ENCODE measurements at places on chromosomes 5 and 9. TPM values are rescaled to one million over a fixed set of nuclear protein-coding genes. Genes with fewer than 3 reads are reported as not detected.

GRCh38 chr5:150114102-150114641 is 27.8 kb upstream of the CSF1R start:
- no peak for DNase-seq

The ENTREP1 gene
- total RNA-seq, result not detected

The SCGB3A2 gene
- not detected for total RNA-seq

GRCh38 chr9:135776893-135777622 is 75.1 kb downstream of the KCNT1 start:
- no peak for DNase-seq

DNA sequence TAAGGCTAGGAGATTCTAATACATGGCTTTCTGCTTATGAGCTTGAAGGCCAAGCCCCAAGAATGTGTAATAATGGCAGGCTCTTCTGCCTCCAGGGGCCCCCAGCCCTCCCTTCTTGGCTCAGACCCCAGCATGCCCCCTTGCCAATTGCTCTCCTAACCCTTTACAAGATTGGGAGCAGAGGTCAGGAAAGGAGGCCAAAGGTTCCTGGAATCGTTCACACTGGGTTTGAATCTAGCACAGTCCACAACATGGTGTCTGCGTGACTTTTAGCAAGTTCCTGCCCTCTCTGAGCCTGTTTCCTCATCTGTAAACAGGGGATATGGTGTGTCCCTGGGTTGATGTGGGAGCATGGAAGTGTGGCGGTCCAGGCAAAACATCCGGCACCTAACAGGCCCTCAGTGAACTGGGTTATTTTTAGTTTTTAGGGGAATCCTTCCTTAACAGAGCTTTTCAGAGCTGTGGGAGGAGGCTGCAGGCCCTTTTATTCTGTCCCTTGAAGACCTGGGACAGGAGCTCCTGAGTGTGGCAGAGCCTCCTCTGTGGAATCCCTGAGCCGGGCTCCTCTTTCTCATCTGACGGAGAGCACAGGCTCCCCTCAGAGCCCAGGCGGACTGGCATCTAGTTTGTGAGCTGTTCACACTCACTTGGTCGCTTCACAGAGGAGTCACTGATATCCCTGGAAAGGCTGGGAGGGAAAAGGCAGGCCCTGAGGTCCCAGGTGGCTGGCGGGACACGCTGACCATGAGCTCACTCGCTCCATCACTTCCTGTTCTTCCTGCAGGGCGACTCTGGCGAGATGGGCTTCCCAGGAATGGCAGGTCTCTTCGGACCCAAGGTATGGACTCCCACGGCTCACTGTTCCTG is 23.4 kb upstream of the ORM1 start:
- no peak for DNase-seq

- no peak for DNase-seq
Measured at GRCh38 chr5:14457476-14457875, 124.1 kb upstream of the OTULINL start.
